Right lung (tissue), 10 donors: ENCODE measurements at places on chromosomes 3 and 15.

DNA sequence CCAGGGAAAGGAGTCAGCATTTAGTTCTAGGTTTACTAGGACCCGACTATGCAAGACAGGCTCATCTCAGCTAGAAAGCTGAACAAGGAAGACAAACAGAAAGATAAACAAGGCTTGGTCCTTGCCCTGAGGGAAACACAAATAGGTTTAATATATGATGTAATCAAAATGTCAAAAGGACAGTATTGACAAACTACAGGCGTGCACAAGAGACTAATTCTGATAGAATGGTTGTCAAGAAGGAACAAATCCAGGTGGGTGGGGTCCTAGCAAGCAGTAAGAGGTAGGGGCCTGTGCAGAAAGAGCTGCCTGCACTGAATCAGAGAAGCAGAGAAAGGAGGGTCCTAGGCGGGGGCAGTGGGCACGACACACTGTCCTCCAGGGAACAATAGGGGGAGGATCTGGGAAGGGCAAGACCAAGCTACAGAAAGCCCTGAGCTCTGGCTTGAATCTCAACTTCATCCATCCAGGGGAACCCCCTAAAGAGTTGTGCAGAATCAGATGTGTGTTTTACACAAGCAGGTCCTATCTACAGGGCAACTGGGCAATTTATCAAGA, 23.4 kb downstream of the RFTN1 start:
- no peak for DNase-seq

DNA sequence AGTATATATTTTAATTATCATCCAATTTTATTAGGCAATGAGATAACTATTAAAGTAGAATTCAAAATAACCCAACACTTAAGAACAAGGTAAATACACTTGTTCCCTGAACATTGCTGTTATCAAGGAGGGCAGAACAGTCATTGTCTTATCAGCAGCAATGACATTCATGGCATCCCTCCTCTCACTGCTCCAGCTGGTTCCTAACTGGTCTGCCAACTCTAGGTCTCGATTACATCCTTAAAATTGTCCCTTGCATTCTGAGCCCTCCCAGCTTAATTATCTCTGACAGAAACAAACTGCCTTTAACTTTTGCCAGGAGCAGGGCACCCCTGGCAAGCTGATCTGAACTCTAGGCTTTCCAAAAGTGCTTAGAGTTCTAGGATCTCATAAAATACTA, 14.0 kb upstream of the DYNC1LI1 start:
- DNase-seq: no peak

DNA sequence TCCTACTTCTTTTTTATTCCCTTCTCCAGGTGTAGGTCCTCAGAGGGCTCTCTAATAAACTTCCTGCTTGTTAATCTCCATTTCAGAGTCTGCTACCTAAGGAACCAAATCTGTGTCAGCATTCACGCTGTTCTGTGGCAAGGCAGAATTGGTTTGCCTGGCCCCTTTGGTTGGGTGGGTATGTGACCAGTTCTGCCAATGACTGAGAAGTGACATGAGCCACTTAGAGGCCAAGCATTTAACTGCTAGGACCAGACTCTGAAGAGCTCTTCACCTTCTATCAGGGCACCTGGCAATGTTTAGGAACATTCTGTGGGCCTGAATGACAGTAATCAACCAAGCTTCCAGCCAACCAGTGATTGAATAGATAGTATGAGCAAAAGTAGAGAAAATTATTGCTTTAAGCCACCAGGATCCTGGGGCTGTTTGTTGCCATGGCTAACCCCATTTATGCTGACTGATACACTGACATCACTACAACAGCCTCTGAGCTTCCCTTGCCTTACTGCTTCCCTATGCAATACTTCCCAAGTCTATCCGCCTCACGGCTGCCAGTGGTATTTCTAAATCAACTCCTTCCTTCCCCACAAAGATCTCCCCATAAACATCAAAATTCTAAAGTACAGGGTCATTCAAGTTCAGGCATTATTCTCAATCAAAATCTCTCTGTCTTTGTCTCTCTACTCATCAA, 7.6 kb downstream of the FRMD4B start:
- no peak for DNase-seq

GRCh38 chr15:70252056-70252950, 154.6 kb upstream of the TLE3 start:
- no peak for DNase-seq

- no peak for DNase-seq
These were observed 399.9 kb downstream of the SQOR start for GRCh38 chr15:46034755-46035154.
